NCI-H2029 treated with DMSO at 0.1 percent for 48 hours (cell line): ENCODE measurements at places on chromosomes 1 and 21.

DNA sequence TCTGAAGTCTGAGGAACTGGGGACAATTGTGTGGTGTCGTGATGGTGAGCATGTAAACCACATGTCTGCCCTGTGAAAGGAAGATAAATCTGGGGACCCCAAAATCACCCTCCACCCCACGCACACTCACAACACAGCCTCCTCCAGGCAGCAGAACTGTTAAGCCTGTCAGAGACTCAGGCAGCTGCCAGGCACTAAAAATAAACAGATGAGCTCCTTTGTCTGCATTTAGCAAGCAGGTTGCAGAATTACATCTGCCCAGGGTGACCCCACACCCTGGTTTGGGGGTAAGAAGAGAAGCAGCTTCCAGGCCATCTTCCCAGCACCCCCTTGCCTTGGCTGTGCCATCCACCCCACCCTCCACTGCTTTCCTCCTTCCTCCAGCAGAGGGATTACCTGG, 119.1 kb upstream of the RUNX3 start:
- no peak for DNase-seq

GRCh38 chr1:117696561-117696960, 90.7 kb downstream of the TENT5C start:
- DNase-seq = no peak

DNA sequence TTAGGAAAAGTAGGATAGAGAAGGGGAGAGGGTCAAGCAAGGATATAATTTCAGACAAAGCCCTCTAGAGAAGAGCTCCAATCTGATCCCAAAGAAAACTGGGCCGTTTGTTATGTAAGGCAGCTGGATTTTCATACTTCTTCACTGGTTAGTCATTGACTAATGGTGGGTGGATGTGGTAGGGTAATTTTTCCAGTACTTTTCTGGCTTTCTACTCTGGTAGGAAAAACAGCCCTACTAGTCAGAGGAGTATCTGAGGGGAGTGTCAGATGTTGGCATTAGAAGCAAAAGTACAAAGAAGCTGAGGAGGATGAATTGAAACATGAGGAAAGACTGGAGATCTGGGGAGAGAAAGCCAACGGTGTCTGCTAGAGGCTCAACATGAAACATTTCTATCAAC, 145.3 kb downstream of the TNFSF18 start:
- no peak for DNase-seq

DNA sequence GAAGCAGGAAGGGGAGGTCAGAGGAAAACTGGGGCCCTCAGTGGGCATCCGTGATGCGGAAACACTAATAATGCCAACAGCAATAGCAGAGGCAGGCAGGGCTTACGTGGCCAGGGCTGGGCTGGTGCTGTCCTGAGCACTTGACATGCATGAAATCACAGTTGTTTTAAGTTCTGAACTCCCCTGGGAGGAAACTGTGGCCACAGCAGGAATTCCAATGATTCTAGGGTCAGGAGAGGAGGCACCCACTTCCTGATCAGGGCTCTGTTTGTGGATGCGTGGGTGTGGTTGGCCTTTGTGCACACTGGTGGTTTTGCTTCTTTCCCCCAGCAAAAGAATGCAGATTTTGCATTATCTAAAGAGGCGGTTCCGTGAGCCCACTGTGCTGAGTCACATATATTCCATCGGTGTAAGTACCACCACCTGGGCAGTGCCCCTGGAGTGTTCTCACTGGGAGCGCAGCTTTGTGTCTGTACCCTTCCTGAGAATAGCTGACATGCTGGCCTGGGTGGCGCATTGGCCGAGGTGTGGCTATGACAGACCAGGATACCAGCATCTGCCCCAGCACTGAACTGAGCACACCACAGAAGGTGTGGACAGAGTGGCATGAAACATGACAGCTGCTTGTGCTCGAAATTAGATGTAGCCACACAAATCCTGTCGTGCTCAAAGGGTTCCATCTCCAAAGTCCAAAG, 71.0 kb downstream of the PDE9A start:
- no peak for DNase-seq

- DNase-seq = no peak
These were observed 2.8 kb downstream of the SKI start for GRCh38 chr1:2230781-2231531.

- no peak for DNase-seq
These were observed 13.5 kb downstream of the TNFRSF1B start for GRCh38 chr1:12180315-12180714.

- no peak for DNase-seq
These were observed 3.8 kb downstream of the TRIM62 start for GRCh38 chr1:33177996-33178540.

GRCh38 chr1:179322557-179322956, 29.0 kb downstream of the SOAT1 start:
- no peak for DNase-seq

DNA sequence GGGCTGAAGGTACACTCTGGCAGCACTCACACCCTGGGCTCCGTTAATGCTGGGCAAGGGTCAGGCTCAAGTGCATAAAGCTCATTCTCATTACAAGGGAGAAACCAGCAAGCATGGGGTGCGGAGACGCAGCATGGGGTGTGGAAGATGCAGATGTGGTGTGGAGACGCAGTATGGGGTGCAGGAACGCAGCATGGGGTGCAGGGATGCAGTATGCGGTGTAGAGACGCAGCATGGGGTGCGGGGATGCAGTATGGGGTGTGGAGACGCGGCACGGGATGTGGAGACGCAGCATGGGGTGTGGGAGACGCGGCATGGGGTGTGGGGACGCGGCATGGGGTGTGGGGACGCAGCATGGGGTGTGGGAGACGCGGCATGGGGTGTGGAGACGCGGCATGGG, 390.7 kb downstream of the NPHP4 start:
- DNase-seq = no peak

DNA sequence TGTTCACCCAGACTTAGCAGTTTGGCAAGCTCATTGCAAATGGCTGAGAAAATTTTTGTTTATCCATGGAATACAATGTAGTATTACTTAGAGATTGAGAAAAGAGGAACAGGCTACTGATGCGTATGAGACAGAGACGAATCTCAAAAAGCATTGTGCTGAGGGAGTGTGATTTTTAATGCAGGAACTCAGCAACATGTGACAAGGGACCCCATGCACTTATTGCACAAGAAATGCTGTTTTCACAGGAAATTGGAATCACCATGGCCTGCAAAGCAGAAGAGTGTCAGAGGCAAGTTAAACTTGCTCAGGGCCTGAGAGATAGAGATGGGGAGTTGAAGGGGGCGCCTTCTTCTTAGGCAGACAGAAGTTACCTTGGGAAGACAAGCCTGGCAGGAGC, 32.6 kb upstream of the TLR5 start:
- DNase-seq = no peak

- no peak for DNase-seq
These were observed 1.0 kb downstream of the IQGAP3 start for GRCh38 chr1:156571261-156571852.

DNA sequence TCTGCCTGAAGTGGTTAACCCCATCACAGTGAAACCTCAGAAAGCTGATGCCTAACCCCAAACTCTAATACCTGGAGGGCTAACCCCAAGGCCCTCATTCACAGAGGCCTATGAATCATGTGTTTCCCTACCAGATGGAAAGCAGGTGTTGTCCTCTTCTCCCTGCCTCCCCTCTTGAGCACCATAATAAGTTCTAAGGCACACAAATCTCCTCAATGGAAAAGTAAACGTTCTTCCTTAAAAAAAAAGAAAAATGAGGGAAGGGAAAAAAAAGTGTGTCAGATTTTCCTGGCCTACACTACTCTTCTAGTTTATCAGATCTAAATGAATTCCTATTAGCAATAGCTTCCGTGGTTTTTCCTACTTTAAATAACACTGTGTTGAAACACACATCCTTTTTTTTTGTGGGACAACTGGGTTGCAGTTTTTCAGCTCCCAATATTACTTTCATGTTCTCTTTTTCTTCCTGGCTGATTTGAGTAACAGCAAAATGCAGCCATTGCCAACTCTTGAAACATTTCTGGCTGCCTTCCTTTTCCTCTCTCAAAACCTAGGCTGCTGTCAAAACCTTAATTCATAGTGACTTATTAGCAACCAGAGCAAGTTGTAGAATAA, 43.2 kb downstream of the SLC44A3 start:
- DNase-seq = no peak

DNA sequence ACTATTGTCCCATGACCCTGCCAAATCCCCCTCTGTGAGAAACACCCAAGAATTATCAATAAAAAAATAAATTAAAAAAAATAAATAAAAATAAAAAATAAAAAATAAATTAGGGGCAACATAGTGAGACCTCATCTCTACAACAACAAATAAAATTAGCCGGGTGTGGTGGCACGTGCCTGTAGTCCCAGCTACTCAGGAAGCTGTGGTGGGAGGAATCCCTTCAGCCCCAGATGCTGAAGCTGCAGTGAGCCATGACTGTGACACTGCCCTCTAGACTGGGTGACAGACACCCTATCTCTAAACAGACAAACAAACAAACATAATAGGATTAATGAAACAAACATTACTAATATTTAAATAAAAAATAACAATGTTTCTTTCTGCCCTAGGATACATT, 34.3 kb downstream of the MRPL37 start:
- DNase-seq = no peak

DNA sequence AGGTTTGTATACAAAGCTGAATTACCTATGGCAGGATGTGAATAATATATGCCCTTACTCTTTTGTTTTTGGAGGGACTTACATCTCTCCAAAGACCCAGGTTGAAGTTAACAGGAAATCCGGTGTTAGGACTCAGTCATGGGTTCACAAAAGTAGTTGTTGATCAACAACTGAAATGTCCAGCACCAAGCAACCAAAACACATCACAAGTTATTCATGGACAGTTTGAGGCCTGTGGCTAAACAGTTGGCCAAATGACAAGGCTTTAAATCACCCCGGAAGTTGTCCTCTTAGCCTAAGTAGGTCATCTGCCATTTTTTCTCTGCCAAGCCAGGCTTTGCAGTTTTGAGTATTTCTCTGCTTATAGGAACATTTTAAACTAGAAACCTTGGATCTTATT, 89.9 kb downstream of the CD247 start:
- DNase-seq = no peak

DNA sequence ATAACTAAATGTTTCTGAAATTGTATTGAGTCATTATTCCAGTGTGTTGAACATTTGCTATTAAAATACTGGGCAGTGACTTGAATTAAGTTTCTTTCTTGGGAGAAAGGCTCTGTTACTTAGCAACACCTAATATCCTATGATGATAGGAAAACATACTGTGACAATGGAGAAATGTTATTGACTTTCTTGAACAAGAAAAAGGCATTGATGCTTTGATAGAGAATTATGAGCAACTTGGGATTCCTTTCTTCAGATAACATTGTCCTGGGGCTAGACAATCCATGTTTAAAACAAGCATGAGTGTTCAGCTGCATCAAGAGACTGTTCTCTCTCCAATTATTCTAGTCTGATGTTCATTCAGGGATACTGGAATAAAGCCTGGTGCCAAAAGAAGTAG, 215.9 kb upstream of the L1TD1 start:
- no peak for DNase-seq

DNA sequence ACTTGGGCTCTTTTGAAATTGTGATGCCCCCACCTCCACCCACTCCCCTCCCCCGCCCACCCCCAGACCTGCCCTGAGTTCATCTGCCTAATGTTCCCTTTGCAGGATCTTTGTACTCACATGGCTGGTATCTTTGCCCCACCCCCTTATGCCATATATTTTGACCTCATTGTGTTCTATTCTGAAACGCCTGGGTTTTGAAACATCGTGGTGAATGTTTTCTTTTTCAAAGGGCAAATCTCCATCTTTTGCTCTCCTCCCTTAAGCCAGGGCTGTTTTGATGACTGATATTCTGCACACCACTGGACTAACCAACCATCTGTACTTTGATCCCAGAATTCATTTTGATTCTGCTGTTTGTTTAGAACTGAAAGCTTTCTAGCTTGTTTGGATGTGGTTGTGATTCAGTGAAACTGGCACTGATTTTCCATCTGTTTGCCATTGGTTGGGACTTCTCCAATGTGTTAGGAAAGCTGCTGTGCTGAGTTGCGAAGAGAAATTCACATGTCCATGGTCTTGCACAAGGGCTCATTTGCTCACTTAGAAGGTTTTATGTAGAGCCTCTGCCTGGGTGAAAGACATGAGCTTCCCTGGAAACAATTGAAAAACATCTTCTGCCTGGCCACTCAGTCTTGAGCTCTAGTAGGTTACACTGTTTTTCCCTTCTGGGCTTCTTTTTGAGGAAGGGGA, 16.5 kb downstream of the SMAP2 start:
- DNase-seq = no peak

GRCh38 chr1:91968334-91968733, 19.1 kb downstream of the BRDT start:
- no peak for DNase-seq

DNA sequence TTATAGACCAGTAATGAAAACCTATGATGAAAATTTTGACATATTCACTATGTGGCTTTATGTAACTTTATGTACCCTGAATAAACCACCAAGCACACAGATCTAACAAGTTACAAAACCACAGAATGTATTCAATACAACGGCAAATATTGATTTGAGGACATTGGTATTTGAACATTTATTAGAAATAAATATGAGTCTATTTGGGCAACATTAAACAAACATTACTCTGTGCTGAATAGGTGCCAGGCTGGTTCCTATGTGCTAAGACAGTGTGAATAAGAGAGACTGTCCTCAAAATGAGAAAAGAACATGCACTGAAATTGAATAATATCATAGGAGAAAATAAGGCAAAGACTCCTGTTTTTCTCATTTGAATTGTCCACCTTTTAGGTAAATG, 1341.2 kb downstream of the PLA2G4A start:
- no peak for DNase-seq

DNA sequence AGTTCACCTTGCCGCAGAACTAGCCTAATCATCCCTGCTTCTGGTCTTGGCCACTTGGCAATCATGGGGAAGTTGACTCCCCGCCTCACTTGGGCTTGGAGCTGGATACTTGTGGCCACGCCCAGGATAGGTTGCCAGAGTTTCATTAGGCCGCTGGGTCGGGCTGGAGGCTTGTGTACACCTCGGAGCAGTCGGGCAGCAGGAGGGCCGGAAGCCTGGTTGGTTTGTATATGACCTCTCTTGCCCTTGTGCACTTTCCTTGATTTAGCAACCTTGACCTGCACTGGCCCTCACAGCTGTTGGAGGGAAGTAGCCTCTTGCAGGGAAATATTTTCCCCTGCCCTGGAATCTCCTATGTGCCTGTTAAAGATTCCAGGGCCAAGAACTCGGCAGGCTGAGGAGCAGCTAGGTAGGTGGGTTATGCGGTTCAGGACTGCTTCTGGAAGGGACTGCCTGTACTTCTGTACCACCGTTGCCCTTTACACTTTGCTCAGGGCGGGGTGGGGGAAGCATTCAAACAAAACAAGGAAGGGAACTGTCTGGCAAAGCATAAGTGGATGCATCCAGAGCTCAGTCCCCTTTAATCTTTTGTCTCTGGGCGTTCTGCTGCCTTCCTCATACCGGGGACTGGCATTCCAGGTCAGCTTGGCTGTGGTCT, 83.5 kb downstream of the UCK2 start:
- DNase-seq = no peak
